Brain (organoid and tissue), 16 donors: ENCODE measurements at places on chromosomes 7 and 10. TPM values are rescaled to one million over a fixed set of nuclear protein-coding genes. Genes with fewer than 3 reads are reported as not detected.

DNA sequence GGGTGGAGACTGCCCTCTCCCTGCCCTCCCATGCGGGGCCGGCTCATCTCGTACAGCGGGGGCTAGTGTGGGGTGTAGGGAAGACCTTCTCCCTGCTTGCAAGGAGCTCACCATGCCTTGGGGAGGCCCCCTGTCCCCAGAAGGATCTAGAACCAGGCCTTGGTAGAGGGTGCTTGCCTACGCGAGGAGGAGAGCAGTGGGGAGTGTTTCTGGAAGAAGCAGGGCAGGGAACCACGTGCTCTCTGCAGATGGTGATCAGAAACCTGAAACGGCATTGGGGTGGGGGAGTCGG, 2.7 kb downstream of the MAFK start:
- DNase-seq, result no peak

DNA sequence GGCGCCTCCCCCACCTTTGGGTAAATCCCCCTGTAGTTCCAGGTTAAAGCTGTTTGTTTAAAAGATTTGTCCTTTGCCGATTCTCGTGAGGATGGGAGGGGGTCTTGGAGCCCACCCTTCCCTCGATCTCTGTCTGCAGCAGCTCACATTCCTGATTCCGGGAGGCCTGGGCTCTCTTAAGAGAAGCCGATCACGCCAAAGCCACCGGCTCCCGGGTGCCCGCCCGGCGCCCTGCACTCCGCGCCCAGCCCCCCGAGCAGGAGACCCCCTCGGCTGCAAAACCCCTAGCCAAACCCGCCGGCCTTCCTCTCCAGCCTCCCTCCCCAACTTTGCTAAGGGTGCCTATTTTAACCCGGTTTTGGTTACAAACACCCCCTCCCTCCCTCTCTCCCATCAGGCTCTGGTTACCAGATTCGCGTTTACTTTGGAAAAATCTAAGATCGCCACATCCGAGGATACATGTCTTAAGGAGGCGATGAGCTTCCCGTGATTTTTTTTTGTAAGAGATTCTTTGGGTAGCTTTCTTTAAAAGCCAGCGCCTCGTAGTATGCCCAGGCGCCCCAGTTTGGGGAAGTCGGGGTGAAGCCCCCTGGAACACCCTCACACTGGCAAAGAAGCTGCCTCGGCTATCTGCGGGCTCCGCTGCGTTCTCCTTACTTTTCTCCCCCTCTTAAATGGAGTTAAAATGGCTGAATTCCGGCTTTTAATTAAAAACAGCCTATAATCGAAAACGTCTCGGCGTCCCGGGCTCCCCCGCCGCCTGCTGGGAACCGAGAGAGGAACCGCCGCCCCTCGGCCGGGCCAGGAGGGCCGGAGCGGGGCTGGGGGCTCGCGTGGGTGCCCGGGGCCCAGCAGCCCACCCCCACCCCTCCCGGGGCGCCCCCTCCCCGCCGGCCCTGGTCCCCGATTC, 983 bp downstream of the TNRC18 start:
- peak; percentile 57 for DNase-seq

The VPS37D gene
- polyA plus RNA-seq, result 20.4 TPM

- no peak for DNase-seq
These were observed 119.4 kb upstream of the STK17A start for GRCh38 chr7:43463401-43463980.

DNA sequence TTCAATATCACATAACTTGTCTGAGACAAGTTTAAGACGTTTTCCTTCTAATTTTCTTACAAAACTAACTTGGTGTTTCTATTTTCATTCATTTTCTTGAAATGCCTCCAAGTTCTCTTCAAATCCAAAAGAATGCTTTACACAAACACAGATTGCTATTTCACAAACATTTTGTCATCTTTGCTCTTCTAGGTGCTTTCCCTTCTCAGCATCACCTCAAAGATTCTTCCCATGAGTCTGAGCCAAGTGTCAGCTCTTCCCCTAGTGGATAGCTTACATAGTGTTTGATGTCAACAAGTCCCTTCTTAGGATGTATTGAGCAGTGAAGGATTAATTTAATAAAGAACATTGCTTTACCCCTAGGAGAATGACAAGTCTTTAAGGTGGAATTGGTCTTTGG, 38.1 kb upstream of the SEMA3A start:
- DNase-seq, result no peak

The SLC4A2 gene
- polyA plus RNA-seq, result 84.5 TPM

- DNase-seq, result no peak
These were observed 52.1 kb downstream of the HDAC9 start for GRCh38 chr7:18547509-18548187.

DNA sequence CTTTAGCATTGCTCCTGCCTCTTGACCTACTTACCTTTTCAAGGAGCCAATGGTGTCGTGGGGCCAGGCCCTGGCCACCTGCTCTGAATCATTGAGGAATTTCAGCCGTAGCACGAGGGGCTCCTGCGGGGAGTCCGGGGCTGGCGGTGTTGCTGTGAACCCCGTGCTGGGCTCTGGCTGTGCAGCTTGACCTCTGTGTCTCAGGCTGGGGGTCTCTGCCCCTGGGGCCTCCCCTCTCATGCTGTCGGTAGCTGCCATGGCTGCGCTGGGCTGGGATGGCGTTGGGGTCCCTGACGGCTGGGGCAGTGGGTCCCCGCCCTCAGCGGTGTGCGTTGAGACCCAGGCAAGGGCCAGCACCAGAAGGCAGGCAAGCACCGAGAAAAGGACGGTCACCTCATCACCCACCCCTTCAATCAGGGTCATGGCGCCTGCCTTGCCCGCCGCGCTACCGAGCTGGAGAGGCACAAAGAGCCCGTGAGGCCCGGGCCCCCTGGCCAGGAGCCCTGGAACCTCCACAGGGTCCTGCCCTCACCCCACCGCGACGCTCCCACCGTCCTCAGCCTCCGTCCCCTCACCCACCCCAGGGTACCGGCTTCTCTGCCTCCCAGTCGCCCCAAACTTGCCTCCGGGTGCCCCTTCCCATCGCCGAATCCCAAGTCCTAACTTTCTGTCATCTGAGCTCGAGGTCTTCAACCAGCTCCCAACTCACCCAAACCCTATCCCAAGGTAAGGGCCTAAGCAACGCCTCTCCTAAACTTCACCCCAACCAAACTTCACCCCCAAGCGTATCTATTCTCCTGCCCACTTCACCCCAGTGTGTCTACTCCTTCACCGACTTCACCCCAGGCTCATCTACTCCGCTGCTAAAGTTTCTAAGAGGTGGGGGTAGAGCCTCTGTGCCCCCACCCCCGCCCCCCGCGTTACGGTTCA, 887 bp downstream of the TMUB1 start:
- DNase-seq, result no peak

GRCh38 chr7:54940748-54941147, 78.1 kb upstream of the EGFR start:
- no peak for DNase-seq

DNA sequence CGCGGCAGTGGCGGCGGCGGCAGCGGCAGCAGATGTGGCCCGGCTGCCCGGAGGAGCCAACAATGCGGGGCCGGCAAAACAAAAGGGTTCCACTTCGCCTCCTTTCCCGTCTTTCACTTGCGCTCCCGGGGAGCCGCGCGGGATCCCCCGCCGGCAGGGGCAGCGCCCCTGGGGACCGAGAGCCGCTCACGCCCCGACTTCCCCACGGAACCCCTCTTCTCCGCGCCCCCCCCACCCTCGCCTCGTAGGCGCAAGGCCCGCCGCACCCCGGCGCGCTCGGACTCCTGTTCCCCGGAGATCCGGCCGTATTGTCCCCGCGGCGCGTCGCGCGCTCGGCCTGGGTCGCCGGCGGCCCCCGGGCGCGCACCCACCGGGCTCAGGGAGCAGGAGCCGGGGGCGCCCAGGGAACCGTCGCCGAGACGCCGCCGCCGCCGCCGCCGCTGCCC, 854 bp downstream of the CTBP2 start:
- peak; percentile 50 for DNase-seq

GRCh38 chr7:80226629-80227028, 92.0 kb downstream of the GNAI1 start:
- no peak for DNase-seq

The BLNK gene
- 1.0 TPM for polyA plus RNA-seq
